ENCODE measurements at places on chromosomes 3 and 15.

GRCh38 chr15:57355259-57355658, 21.0 kb upstream of the CGNL1 start:
- no peak for DNase-seq

DNA sequence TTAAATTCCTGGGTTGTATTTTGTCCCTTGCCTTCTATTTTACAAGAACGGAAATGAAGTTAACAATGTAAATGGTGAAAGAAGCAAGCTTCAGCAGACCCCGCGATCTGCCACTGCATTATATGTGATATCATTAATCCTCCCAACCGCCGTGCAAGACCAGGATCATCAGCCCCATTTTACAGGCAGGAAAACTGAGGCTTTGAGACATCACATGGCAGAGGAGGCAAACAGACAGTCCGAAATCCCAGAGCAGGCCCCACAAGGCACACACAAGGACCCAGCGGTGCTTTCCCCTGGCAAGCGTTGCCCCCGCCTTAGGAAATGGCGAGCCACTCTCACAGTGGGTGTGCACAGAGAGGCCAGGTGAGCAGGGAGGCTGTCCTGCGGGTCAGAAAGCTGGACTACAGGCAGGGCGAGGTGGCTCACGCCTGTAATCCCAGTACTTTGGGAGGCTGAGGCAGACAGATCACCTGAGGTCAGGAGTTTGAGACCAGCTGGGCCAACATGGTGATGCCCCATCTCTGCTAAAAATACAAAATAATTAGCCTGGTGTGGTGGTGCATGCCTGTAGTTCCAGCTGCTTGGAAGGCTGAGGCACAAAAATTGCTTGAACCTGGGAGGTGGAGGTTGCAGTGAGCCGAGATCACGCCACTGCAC, 16.2 kb downstream of the FGD5 start:
- no peak for DNase-seq

DNA sequence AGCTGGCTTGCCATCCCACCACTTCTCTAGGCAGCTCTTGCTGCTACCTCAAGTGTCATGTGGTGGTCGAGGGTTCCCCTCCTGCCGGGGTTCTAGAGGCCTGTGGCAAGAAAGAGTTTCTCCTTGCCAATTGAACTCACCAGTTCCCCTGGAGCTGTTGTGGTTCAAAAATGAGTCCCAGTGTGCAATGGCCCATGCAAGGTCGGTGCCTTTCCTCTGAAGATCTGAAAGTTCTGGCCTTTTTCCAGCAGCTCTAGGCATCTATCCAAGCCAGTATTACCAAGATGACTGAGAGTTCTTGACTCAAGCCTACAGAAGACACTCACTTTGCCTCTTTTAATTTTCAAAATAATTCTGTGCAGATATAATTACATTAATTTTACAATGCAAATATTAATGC, 163.6 kb downstream of the KCNMB2 start:
- no peak for DNase-seq

- no peak for DNase-seq
Measured at GRCh38 chr3:71621825-71622537, 38.5 kb upstream of the FOXP1 start.

DNA sequence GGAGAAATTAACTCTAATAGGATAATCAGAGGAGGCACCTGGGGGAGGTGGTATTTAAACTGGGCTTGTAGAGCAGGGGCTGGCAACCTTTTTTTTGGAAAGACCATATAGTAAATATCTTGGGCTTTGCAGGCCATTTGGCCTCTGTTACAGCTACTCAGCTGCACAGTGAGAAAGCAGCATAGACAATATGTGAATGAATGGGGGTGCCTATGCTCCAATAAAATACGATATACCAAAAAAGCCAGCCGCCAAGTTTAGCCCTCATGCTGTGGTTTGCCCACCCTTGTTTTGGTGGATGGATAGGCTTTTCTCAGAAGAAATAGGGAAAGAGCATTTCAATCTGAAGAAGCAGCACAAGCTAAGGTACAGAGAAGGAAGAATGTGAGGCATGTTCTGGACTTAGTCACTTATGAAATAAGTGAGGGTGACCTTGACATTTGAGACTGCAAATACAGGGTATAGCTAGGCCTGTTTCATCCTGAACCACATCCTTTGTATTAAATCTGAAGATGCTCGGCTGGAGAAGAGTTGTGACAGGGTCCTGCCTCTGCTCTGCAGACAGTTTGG, 131.0 kb upstream of the NR2E3 start:
- DNase-seq = no peak

DNA sequence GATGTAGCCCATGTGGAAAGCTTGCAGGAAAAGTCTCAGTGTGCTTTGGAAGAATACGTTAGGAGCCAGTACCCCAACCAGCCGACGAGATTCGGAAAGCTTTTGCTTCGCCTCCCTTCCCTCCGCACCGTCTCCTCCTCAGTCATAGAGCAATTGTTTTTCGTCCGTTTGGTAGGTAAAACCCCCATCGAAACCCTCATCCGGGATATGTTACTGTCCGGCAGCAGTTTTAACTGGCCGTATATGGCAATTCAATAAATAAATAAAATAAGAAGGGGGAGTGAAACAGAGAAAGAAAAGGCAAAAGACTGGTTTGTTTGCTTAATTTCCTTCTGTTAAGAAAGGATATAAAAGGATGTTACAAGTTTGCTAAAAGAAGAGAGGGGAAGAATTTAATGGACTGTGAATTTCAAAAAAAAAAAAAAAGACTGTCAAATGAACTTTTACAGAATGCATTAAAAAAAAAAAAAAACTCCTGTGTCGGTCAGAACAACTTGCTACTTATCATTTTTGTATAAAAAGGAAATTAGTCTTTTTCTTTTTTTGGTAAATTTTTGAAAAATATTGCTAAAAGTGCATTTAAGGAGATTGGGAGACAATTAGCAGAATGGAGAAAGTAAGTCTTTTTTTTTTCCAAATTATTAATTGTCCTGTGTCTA, 7.0 kb downstream of the NR2F2 start:
- DNase-seq = no peak

Data from CD4-positive, alpha-beta T cell treated with Interleukin-15 for 4 hours (primary cell).